ENCODE measurements at places on chromosomes 6 and 20.

- DNase-seq: no peak
These were observed 866.8 kb upstream of the FLRT3 start for GRCh38 chr20:15204234-15204633.

GRCh38 chr6:15352845-15353244, 107.0 kb downstream of the JARID2 start:
- DNase-seq: no peak

DNA sequence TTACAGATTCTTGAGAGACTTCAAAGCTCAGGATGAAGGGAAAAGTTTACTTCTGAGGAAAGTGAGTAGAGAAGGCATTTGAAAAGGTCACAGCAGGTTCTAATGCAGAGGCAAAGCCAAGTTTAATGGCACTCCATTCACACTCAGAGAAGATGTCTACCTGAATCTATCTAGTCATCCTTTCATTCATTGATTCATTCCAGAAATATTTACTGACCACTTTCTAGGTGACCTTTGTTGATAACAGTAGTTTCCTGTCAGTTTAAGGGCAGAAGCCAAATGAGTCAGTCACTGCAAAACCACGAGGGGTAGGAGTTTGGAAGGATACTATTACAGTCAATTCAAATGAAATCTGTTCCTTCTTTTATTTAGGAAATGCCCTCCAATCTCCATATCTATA, 30.8 kb downstream of the FBXO5 start:
- DNase-seq: no peak

- DNase-seq: no peak
These were observed 23.4 kb downstream of the CASP8AP2 start for GRCh38 chr6:89853068-89853467.

Measured in nucleus accumbens (tissue), 56 donors.